ENCODE measurements at places on chromosomes 2 and 18.
A peak's percentile ranks its signal among the peaks of the same experiment; 100 is the strongest.

- DNase-seq: no peak
These were observed 355.0 kb downstream of the RNF144A start for GRCh38 chr2:7272210-7272609.

GRCh38 chr2:2993172-2993692, 384.4 kb downstream of the EIPR1 start:
- DNase-seq: no peak

DNA sequence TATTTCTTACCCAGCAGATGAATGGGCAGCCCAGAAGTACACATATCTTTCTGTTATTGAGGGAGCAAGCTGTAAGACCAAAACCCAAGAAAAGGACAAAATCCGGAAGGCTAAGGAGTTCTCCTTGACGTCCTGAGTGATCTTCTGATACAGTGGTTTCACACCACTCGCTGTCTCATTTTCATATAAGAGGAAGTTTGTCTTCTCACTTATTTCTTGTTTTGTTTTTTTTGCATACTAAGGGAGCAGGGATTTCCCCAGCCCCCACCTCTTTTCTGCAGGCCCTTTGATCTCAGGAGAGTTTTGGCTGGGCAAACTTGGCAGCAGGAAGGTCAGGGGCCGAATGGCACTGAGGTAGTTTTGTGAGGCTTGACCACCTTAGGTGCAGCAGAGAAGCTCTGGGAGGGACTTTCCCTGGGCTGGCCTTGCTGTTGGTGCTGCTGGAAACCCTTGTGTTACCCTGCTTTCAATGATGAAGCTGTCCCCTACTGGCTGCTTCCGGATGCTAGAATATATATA, 13.3 kb downstream of the CHRNA1 start:
- DNase-seq: peak; percentile 21

- DNase-seq: no peak
These were observed 250.4 kb upstream of the TANK start for GRCh38 chr2:160909781-160910242.

- no peak for DNase-seq
These were observed 88.4 kb upstream of the MGAT4A start for GRCh38 chr2:98819231-98819766.

DNA sequence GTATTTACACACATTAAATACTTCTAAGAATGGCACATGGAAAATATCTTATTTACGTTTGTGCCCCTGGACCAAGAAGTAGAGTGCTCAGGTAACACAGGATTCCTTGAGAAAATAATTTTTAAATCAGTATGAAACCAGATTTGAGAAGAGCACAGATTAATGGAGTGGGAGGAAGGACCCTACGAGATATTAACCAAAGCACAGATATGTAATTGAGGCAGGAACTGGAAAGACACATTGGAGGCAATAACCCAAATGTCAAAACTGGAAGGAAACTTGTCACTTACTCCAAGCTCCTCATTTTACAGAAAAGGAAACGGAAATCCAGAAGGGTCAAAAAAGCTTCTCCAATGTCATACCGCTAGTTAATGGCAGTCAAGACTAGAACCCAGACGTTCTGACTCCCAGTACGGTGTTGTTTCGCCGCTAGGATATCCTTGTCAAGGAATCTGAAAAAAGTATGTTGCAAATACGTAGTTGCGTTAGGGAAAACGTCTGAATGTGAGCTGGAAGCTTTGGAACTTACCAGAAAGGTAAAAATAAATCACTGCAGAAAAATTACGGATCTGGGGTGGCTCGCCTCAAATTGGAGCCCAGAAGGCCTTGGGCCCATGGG, 634 bp downstream of the MTIF2 start:
- no peak for DNase-seq

- no peak for DNase-seq
These were observed 2089.7 kb upstream of the CELF4 start for GRCh38 chr18:39655341-39655740.

- no peak for DNase-seq
These were observed 19.7 kb upstream of the DYNC2LI1 start for GRCh38 chr2:43754180-43754579.

DNA sequence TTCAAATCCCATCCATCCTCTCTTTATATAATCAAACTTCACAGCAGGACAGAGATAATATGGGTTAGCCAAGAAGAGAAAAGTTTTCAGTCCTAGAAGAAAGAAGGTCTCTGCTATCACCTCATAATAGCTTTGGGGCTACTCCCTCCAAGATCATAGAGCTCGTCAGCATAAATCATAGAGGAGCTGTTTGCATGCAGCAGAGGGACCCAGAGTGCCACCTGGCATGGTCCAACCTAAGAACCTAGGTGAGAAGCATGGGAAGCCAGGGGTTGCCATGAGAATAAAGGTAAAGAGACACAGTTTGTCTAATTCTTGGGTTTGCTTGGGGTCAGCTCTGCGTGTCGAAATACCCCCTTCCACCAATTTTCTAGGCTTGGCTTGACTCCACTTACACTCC, 87.1 kb upstream of the CYP1B1 start:
- DNase-seq: no peak

- no peak for DNase-seq
These were observed 6.9 kb downstream of the CCDC195 start for GRCh38 chr2:224709301-224709700.

DNA sequence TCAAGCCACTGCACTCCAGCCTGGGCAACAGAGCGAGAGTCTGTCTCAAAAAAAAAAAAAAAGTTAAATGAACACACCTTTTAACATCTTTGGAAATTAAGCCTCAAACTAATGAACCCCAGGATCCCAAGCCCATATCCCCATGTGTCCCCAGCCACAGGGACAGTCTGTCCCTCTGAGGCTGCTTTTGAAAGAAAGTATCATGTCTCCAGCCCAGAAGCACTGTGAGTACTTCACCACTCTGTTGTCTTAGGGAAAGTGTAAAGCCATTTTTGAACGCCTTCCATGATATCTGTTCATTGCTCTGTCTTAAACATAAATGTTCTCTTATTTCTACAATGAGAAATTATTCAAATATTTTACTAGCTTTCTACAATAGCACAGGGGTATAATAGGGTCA, 52.1 kb upstream of the CHMP1B start:
- no peak for DNase-seq

DNA sequence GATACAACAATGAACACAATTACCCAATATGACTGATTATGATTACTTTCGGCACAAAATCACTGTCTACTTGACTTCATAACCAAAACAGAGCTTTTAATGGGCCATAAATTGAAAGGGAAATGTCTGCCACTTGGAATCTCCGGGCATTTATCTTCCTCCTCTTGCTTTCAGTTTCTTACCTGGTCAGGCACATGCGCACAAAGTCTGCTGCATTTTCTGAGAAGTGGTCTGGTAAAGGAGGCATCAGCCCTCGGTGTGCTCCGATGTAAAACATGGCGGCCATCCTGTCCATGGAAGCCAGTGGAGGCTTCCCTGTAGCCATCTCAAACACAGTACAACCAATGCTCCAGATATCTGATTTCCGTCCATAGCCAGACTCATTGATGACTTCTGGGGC, 62.0 kb downstream of the CCNT2 start:
- no peak for DNase-seq

GRCh38 chr2:219638217-219638947, 11.0 kb downstream of the SLC4A3 start:
- no peak for DNase-seq

DNA sequence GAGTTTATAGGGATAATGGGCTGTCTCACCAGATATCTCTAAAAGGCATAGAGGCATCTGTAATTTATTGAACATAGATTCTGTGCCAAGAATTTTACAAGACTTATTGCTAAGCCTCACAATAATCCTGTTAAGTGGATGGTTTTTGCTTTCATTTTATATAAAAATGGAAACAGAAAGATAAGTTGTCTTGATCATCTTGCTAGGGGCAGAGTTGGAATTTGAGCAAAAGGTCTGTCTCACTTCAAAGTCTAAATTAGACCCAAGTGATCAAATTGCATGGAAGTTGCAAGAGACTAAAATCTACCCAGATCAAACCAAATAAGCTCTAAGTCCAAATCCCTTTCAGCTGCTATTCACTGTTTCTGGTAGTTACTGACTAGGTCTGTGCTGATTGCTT, 95.3 kb upstream of the SOX11 start:
- DNase-seq: no peak

DNA sequence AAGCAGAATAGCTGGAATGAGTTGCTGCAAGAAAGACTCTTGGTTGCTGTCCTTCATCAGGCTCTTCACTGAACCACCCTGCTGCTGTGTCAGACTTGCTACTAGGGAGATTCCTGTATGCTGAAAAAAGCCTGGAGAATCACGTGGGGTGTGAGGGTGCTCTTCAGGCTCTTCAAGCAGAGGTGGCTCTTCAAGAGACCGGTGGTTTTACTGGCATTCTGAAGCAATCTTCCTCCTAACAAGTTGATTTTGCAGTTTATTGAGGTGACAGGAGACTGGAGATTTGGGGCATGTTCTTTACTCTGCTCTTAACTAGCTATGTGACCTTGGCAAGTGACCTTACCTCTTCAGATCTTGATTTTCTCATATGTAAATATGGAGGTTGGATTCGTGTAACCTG, 14.1 kb downstream of the TMEM178A start:
- DNase-seq: no peak

DNA sequence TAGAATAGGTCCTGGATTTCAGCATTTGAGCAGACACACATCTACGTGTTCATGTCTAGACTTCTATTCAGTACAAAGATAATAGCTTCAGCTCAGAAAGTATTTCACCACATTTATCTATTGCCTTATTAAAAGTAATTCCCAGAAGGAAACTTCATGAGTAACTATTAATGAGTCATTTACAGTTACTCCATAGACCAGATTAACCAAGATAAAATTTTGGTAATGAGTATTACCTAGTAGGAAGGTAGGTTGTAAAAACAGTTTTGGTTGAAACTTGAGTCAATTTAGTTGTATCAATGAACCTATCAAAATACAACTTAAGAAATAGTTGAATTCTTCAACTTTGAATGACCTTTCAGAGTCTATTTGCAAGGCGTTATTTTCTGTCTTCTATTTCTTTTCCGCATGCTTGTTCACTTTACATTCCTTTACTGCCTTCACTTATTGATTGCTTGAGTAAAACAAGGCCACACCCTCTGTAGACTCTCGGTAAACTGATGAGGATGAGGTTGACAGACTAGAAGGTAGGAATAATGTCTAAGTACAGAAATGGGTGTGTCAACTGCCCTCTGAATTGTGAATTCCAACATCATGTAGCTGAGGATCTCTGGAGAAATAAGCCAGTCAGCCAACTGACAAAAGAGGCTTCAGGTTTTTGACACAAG, 1165.6 kb upstream of the ZEB2 start:
- DNase-seq: no peak

DNA sequence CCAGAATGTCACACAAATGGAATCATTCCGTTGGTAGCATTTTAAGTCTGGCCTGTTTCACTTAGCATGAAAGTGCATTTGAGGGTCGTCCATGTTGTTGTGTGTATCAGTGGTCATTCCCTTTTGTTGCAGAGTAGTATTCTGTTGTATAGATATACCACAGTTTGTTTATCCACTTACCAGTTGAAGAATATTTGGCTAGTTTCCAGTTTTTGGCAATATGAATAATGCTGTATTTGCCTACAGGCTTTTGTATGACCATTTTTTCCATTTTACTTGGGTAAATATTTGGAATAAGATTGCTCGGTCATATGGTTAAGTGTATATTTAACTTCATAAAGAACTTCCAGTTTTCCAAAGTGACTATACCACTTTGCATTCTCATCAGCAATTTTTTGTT, 100.0 kb upstream of the ALPP start:
- no peak for DNase-seq

Data from CD4-positive, alpha-beta T cell treated with Interleukin-17A for 4 hours (primary cell).